Epithelial cell of umbilical artery (primary cell): ENCODE measurements at places on chromosomes 1 and 21. TPM values are rescaled to one million over a fixed set of nuclear protein-coding genes. Genes with fewer than 3 reads are reported as not detected.

Gene AMPD1
- not detected in 2 replicates for total RNA-seq

Gene MECR
- total RNA-seq: 22.3 and 26.3 TPM in 2 replicates

Gene C8A
- total RNA-seq: not detected in 2 replicates

Gene VANGL1
- 6.2 and 8.8 TPM in 2 replicates for total RNA-seq

Gene F5
- not detected in 2 replicates for total RNA-seq

Gene KIF14
- total RNA-seq: 8.8 and 10.9 TPM in 2 replicates

Gene TYW3
- 17.5 and 22.2 TPM in 2 replicates for total RNA-seq

Gene ACTL8
- under 0.01 TPM in 1 of 2 replicates, not detected in the other for total RNA-seq

Gene MSH4
- under 0.01 and 0.46 TPM in 2 replicates for total RNA-seq

Gene CNTN2
- not detected in 2 replicates for total RNA-seq

Gene TBX15
- total RNA-seq: not detected in 2 replicates

Gene SPRR2G
- not detected in 2 replicates for total RNA-seq

Gene SEC16B
- 0.97 and 1.5 TPM in 2 replicates for total RNA-seq

Gene COL24A1
- under 0.01 TPM in 1 of 2 replicates, not detected in the other for total RNA-seq

Gene OLIG2
- not detected in 2 replicates for total RNA-seq

Gene KIAA0040
- 9.3 and 21.4 TPM in 2 replicates for total RNA-seq

Gene MTX1
- 58.1 and 85.8 TPM in 2 replicates for total RNA-seq

Gene HOOK1
- total RNA-seq: not detected in 2 replicates

Gene VWA1
- 0.91 and 1.6 TPM in 2 replicates for total RNA-seq

Gene P3R3URF
- not detected in 2 replicates for total RNA-seq

Gene TLCD4
- under 0.01 TPM in 1 of 2 replicates, not detected in the other for total RNA-seq

Gene DYNLT5
- total RNA-seq: 4.2 and 13.4 TPM in 2 replicates
